ENCODE measurements at places on chromosomes 6 and 20.

DNA sequence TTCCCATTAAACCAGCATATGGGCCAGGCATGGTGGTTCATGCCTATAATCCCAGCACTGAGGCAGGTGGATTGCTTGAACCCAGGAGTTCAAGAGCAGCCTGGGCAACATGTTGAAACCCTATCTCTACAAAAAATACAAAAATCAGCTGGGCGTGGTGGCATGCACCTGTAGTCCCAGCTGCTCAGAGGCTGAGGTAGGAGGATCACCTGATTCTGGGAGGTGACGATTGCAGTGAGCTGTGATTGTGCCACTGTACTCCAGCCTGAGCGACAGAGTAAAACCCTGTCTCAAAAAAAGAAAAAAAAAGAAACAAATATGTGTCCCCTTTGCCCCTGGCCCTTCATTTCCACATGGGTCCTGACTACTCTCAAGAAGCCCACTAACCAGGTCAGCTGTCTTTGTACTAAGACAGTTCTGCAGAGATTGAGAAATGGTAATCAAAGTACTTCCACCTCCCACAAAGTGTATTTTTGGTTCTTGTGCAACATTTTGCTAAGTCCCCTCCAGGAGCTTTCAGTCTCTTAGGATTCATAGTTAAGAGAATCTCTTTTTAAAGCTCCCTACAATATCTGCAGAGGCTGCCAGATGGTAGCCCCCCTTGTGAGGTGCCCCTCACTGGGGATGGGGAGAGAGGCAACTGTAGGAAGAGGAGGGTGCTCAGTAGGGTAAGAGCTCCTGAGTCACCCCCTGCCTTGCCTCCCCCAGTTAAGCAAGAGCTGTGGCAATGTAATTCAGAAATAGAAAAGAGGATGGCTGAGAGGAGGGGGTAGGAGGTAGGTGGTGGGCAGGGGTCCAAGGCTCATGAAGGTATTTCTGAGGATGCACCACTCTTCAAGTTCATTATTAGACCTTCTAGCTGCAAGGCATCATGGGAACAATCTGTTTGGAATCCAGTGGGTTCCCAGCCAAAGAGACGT, 16.5 kb upstream of the WFDC2 start:
- no peak for DNase-seq

DNA sequence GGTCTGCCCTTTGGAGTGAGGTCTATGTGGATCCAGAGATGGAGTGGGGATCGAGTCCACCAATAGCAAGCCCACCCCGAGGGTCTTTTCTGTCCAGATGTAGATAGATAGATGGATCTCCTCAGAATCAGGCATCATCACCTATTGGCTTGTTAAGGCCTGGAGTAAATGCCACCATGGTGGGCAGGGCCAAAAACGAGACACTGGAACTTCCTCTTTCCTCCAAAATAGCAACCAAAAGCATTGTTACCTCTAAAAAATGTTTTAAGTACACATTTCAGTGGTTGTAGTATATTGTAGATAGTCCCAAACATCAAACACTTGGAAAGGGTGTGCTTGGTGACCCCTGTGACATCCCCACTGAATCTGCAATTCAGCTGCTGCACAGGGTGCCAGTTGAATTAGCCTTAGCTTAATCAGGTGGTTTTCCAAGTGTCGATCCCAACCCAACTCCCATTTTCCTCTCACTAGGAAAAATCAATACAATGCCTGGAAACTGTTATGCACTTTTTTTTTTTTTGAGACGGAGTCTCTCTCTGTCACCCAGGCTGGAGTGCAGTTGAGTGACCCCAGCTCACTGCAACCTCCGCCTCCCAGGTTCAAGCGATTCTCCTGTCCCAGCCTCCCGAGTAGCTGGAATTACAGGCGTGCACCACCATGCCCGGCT, 35.0 kb upstream of the NELFCD start:
- DNase-seq = no peak

- no peak for DNase-seq
Measured at GRCh38 chr6:123518441-123519188, 118.1 kb downstream of the TRDN start.

DNA sequence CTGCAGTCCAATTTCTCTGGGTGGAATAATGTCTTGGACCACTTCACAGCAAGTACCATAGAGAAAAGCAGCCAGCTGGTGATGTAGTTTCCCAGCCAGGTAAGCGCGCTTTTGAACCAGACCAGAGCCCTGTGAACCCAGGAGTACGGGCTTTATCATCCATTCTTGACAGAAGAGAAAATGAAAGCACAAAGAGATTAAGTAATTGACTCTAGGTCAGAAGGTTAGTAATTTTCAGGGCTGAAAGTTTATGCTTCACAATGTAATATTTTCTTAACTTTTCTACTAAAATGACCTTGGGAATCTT, 7.1 kb upstream of the UST start:
- DNase-seq = no peak

- no peak for DNase-seq
Measured at GRCh38 chr6:168559574-168560098, 118.7 kb downstream of the SMOC2 start.

DNA sequence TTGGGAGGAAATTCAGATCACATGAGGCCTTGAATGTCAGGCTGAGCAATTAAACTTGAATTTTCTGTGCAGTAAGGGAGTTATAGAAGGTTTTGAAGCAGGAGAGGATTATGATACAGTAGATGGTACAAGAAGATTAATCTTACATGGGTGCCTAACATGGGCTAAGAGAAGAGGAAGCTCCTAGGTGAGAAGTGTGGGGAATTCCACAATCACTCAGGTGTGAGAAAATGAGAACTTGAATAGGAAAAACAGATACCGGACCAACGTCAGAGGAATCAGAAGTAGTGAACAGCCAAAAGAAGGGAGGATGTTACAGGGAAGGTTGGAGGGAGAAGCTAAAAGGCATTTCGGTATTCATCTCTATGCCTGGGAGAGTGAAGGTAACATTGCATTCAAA, 250.7 kb upstream of the SLC35B3 start:
- no peak for DNase-seq

DNA sequence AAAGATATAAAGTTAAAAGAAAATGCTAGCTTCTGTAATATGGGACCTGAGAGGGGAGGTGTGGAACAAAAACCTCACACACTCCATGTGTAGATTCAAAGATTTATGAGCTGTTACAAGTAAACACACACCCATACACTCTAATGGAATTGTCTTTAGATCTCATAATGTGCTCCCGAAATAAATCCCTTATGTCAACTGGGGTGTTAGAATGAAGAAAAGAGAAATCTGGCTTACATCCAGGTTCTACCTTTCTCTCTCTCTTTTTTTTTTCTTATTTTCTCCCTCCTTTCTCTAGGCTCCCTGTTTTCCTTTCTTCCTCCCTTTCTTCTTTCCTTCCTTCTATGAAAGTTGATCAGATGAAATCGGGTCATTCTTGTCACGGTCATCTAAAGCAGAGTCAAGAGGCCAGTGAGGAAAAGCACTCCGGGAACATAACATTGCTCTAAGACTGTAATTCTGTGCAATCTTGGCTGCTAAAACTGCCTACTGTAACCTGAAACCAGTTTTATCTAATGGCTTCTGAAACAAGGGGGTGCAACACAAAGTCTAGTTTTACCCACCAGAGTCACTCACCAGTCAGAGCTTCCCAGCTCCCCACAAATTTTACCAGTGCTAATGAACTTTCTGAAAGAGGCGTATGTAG, 68.3 kb upstream of the BTBD3 start:
- no peak for DNase-seq

DNA sequence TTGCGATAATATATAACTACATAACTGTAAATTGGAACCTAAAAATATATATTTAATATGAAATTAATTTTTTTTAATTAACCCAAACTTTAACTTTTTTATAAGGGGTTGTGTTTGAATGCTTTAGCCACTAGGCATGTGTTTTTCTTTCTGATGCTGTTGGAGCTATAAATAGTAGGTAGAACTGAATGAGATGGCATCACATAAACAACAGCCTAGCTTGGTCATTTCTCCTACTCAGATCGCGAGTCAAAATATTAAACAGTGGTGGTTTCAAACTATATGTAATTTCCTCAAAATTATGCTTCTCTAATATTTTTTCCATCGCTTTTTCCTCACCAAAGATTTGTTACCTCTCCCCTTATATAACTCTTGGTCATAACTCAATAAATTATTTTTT, 243.2 kb downstream of the ARID1B start:
- DNase-seq = no peak

- no peak for DNase-seq
Measured at GRCh38 chr6:96925290-96925687, 761 bp downstream of the KLHL32 start.

DNA sequence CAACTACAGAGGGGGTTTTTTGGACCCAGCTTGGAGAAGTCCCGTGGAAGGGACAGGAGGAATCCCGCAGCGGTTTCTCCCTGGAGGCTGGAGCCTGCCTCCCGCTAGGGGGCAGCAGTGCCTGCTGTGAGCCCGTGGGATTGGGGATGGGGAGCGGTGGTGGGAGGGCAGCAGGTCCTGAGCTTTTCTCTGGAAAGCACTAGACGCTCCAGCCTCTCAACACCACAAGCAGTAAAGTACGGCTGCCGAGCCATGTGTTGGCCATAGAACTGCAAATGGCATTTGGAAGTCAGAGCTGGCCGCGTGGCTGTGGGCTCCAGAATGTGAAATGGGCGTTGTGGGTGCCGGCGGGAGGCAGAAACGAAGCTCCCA, 47.8 kb downstream of the GMPR start:
- DNase-seq = no peak

- no peak for DNase-seq
Measured at GRCh38 chr20:44135417-44136204, 51.4 kb downstream of the JPH2 start.

DNA sequence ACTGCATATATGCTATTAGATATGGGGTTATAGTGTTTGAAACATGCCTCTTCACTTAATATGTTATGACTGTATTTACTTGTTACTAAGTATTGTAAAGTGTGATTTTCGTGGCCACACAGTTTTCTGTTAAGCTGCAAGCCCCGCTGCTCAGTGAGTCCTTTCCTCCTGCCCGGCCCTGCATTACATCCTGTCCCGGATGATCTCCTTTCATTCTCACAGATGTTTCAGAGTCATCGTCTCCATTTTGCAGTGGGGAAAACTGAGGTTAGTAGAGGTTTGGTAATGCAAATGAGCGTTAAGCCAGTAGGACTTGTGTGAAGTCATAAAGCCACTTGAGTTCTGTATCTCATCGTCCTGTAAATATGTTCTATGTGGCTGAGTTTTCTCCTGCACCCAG, 155.5 kb downstream of the CFAP61 start:
- DNase-seq = no peak

GRCh38 chr6:109790131-109790530, 99.0 kb downstream of the FIG4 start:
- no peak for DNase-seq

Measured in stimulated activated CD4-positive, alpha-beta T cell treated with anti-CD3 and anti-CD28 coated beads, TNF-alpha, amount 100 ng/mL, for 1 hour (primary cell).